T follicular helper cell (primary cell): ENCODE measurements at places on chromosomes 4 and X.

DNA sequence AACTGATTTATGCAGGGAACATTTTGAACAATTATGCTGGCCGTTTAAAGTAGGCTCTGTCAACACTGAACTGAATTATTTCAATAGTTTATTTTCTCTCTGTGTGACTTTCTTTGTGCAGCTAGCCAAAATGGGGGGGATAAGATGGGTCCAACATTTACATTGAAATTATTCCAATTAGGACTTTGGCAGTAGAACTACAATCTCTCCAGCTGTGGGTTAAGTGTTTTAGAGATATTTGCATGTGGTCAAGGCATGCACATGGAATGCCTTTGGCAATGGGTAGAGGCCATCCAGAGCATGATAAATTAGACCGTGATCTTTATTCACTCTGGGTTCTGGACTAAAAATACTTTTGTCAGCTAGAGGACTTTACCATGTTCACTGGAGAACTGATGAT lies 107.9 kb upstream of the ELOVL6 start:
- no peak for DNase-seq

DNA sequence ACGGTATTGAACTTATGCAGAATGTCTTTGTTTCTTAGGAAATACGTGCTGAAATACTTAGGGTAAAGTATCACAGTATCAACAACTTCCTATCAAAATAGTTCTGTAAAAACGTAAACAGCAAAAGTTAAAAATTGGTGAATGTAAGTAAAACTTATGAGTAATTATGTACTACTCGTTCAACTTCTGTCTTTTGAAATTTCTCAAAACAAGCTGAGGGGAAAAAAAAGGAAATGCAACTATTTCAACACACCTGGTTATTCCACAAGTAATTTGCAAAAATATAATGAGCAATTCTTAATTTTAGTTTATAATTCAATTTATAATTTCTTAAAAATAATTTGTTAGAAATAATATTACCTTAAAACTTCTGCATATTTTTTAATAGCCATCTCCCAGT lies 8.3 kb downstream of the PPID start:
- no peak for DNase-seq

- DNase-seq: no peak
Observed at GRCh38 chrX:147912093-147912801, 528 bp downstream of the FMR1 start.

- DNase-seq: no peak
Observed at GRCh38 chr4:113209652-113210320, 160.3 kb downstream of the ANK2 start.

GRCh38 chr4:47876784-47877546 lies 37.4 kb downstream of the NFXL1 start:
- DNase-seq: no peak

- no peak for DNase-seq
Observed at GRCh38 chr4:10706236-10706635, 21.7 kb upstream of the CLNK start.

DNA sequence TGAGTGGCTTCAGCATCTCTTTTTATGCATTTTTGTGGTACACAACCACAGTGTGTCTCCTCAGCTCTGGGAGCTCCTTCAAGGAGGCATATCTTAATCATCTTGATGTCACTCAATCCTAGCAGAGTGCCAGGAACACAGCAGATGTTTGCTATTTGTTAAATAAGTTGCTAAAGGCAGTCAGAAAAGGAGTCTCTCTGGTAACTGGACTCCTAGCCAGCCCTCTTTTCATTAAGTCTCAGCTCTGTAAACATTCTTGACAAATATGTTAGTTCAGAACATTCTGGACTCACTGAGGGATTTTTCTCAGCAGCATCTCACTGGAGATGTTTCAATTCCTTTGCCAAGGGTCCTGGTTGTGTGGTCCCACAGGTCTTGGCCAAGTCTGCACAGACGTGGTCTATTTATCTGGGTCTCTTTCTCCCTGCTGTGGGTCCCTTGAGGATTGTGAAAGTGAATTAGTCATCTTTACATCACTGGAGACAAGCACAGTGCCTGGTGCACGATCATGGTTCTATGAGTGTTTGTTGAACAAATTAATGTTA lies 20.3 kb upstream of the FAM9C start:
- no peak for DNase-seq

GRCh38 chr4:30868111-30868895 lies 148.1 kb downstream of the PCDH7 start:
- DNase-seq: no peak

DNA sequence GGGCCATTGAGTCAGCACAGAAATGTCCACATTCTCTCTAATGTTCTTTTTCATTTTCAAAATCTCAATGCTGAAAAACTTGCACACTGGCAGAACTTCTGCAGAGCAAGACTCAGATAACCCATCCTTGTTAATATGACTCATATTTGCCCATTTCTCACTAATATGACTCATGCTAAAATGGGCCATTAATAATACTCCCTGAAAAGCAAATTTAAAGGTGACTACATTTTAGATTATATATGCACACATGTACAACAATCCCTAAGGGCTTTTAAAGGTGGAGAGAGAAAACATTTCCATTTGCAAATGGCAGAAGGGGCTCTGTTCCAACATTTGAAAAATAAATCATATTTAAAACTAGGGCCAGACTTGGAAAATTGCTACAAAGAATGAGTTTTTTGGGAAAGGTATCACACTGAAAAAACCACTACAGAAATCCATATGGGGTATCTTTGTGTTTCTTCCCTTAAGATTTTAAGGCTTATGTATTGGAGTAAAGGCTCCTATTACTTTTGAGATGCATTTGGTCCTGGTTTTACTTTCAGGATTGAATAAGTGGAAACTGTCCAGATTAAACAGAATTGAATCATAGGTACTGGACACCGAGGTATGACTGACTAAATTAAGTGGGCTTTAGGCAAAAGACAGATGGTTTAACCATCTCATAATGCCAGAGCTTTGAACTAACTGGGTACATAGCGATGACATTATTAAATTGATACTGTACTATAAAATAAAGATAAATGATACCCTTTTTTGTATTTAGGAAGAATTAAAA lies 30.0 kb downstream of the TLR2 start:
- no peak for DNase-seq

GRCh38 chrX:153995504-153995903 lies 22.9 kb downstream of the TMEM187 start:
- no peak for DNase-seq

- DNase-seq: no peak
Observed at GRCh38 chr4:14259936-14260335, 632.4 kb upstream of the BOD1L1 start.

- no peak for DNase-seq
Observed at GRCh38 chrX:69323786-69324720, 158.8 kb upstream of the PJA1 start.
